ENCODE measurements at places on chromosomes 5 and 9.

DNA sequence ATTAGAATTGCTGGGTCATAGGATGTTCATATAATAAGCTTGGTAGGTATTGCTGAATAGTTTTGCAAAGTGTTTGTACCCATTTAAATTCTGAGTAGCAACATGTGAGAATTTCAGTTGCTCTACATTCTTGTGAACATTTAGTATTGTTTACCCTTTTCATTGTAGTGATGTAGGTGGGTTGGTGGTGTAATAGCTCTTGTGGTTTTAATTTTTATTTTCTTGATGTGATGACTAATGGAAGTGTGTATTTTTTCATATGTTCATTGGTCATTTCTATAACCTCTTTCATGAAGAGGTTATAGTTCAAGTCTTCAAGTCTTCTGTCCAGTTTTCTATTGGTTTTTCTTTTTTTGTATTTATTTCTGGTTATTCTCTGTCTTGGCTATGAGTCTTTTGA, 34.4 kb downstream of the RASA1 start:
- DNase-seq = no peak

- no peak for DNase-seq
Measured at GRCh38 chr9:27451207-27451797, 72.8 kb upstream of the IFNK start.

- no peak for DNase-seq
Measured at GRCh38 chr5:6728011-6728794, 15.0 kb downstream of the TENT4A start.

- DNase-seq = no peak
Measured at GRCh38 chr5:135916638-135917263, 21.1 kb upstream of the IL9 start.

- DNase-seq = no peak
Measured at GRCh38 chr5:131305138-131305689, 41.4 kb downstream of the CDC42SE2 start.

- DNase-seq = no peak
Measured at GRCh38 chr5:24850926-24851486, 206.2 kb upstream of the CDH10 start.

GRCh38 chr5:21642312-21642711, 1210.8 kb downstream of the CDH12 start:
- no peak for DNase-seq

DNA sequence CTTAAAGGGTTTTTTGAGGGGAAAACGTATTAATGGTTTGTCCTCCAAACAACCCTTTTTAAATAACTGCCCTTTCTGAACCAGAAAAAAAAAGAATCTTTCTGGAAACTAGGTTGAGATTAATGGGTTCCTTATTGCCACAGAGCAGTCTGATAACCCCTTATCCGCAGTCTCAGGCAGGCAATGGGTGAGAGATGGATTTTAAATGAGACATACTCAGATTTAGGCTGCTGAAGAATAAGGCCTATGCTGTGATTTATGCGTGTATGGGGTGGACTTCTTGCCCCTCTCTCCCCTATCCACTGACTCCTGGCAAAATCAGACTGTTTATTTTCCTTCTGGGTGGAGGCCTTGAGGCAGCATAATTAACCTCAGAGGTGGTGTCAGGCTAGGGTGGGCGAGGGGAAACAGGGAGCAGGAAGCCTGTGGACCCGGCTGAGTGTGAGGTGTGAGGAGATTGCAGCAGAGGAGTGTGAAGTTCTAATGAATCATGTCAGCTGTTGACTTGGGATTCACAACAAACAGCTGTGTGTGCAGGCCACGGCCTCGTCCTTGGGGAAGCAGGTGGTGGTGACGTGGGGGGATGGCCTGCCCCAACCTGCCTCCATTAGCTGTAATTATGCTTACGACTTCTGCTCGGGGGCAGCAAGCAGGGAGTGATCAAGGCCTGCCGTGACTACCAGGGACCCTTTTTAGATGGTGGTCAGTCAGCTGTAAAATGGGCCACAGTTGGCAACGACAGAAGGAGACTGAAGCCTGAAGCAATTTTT, 196.4 kb downstream of the SEMA6A start:
- DNase-seq = no peak

DNA sequence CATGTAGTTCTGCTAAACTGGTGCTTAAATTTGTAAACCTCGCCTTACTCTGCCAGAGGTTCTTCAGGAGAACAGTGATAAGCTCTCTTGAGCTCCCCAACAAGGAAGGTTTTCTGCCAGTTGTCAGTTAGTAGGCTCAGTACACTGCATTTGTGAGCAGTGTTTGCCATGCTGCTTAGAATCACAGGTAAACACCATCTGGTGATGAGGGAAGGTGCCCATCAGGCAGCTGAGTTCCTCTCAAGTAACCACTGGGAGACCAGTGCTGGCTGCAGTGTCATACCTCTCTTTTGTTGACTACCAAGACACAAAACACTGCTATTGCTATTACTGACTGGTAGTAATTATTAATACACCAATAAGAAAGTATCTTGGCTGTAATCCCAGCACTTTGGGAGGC, 186.2 kb upstream of the OTULINL start:
- no peak for DNase-seq

DNA sequence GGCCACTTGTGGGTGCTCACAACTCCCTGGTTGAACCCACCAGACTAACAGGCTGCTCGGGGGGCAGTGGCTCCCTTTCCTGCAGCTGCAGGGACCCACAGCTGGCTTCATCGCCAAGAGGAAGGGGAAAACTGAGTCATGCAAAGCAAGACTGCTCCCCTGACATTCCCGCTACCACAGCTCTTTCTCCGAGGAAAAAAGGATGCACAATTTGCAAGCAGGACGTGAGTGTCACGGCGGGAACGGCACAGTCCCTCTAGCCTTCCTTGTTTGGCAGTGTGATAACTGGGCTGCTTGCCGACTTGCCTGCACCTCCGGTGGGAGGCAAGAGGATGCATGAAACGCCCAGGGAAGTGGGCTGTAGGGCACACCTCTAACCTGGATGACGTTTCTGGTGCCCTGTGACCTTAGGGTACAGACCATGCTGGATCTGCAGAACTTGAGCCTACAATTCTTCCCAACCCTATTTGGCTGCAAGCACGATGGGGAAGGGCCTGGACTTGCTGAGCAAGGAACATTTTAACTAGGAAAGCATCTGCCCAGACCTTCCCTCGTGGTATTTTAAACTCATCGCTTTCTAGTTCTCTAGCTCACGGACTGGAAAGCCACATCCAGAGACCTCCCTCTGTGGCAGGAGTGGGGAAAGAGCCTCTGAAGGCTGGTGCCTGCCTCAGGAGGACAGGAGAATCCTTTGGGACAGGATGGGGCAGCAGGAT, 7.8 kb downstream of the SH3PXD2B start:
- no peak for DNase-seq

GRCh38 chr9:7196467-7196866, 438.7 kb downstream of the KDM4C start:
- no peak for DNase-seq

- DNase-seq = no peak
Measured at GRCh38 chr5:157232706-157233105, 33.2 kb upstream of the CYFIP2 start.

DNA sequence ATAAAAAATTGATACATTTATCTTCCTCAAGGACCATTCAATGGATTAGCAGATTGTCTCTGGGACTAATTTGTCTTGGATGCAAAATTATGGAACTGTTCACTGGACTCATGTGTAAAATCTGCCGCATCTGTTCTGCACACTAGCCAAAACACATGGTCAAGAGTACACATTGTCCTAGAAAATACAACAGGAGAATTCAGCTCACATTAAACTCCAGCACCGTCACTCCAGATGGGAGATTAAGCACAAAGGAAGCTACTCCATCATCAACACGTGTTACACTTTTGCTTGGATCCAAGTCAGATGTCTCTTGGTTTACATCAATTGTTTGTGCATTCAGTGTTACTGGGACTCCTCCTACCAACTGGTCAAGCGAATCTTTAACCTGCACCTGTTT, 28.8 kb downstream of the C5 start:
- no peak for DNase-seq

DNA sequence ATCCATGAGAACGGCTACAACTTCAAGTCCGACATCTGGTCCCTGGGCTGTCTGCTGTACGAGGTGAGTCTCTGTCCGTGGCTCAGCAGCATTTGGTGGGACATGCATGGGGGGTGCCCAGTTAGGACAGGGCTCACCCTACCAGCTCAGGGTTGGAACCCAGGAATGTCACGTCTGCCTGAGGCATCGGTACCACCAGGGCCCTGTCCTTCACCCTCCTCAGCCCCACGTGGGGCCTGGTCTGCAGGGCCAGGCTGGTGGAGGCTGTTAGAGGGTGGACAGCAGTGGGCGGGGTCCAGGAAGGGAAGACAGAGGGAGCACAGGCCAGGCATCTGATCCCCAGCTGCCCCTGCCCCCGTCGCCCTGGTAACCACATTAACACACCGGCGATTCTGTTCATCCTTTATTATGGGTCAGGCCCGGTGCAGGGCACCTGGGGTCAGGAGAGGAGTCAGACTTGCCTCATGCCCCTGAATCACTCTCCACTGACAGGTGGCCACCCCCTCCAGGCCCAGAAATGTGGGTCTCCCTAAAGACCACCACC, 75.6 kb downstream of the PSMB7 start:
- no peak for DNase-seq

GRCh38 chr5:96293966-96294883, 138.8 kb downstream of the PCSK1 start:
- DNase-seq = no peak

GRCh38 chr9:77854916-77855311, 176.7 kb downstream of the GNAQ start:
- no peak for DNase-seq

DNA sequence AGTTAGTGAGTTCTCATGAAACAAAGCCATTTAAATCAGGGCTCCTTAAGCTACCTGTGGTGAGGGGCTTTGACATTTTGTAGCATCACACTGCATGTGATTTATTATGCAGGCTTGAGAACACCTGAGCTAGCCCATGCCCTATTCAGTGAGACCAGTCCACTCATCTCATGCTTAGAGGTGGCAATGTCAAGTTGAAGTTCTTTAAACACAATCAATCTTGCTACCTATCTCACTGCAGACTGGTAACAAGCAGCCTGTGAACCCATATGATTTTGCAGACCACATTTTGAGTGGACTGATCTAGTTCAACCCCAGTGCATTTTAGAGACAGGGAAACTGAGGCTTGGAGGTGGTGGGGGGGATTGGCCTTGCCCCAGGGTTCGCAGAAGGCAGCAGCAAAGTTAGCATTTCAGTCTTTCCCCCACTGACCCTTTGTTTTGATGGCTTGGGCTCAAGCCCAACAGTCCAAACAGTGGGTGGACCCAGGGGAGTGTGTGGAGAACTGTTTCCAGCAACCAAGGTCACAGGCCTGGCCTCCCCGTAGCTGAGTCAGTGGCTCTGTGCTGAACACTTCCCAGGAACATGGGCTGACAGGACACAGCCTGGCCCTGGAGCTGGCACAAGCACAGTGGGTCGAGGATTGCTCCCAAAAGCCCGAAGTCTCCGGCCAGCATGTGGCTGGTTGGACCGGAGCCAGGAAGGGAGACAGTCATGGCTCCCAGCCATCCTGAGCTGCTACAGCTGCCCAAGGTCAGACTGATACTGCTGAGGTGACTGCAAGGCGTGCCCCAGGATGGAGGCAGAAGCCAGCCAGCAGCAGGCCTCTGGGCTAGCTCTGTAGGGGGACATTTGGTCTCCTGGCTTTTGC, 95.3 kb downstream of the RGS3 start:
- no peak for DNase-seq

GRCh38 chr5:177458912-177459350, 12.3 kb downstream of the PRR7 start:
- DNase-seq = no peak

DNA sequence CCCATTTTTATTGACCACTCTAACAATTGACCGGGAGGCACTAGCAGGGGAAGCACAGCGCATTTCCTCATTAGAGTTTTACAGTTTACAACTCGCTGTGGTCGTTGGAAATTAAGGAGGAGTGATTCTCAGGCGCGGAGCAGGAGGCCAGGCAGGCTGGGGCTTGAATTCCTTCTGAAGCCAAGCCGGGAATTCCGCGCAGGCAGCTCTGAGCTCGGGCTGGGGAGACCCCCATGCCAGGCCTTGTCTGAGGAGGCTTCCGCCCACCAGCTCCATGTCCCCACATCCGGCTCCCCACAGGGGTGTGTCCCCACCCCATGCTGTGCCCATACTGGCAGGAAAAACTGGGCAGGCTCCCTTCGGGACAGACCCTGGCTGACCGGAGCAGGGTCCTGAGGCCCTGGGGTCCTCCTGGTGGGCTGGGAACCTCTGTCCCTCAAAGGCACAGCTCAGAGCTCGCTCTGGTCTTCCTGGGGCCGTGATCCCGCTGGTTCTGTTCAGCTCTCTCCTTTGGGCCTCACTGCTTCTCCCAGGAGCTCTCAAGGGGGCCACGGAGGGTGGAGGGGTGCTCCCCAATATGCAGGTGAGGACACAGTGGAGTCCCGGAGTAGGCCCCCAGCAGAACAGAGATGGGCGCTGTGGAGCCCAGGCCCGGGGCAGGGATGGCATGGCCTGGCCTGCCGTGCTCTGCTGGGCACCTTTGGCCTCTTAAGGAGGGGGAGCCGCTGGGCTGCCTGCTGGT, 1.3 kb upstream of the NRARP start:
- DNase-seq = peak; percentile 55

- no peak for DNase-seq
Measured at GRCh38 chr5:136927571-136927970, 562.2 kb upstream of the TRPC7 start.

GRCh38 chr5:89036166-89036565, 153.2 kb upstream of the MEF2C start:
- no peak for DNase-seq

DNA sequence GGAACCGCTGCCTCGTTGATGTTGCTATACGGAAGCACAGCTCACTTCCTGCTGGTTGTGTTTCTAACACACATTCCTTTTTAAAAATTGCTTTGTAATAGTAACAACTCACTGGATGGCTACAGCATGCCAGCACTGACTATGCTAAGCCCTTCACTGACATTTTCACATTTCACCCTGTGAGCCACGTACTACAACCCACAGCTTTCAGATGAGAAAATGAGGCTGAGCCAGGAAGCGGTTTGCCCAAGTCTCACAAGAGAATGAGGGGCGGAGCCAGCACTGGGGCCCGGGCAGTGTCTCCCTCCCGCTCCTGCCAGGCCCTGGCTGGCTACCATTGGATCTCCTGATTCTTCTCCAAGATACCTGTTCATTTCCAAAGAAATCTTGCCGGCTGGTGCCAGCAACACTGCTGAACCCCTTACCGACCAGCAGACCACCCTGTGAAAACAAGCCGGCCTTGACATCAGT, 38.3 kb downstream of the FAM78A start:
- DNase-seq = peak; percentile 90

DNA sequence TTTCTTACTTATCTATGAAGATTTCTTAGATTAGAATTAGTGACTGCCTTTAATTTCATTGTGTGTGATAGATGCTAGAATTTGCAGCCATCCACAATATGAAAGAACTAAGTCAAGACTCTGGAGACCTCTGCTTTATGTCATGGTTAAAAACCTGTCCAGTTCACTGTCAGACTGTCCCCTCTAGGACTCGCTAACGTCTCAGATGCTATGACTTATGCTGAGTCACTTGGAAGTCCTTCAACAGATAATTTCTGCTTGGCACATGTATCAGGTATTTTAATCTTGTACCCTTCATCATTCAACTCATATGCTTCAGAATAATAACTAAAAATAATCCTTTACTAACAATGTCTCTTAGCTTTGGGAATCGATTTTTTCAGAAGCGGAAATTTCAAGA, 230.5 kb upstream of the DMAC1 start:
- no peak for DNase-seq

GRCh38 chr5:173922527-173922926, 34.4 kb downstream of the CPEB4 start:
- no peak for DNase-seq

Measured in stimulated activated effector memory CD8-positive, alpha-beta T cell treated with anti-CD3 and anti-CD28 coated beads, Interleukin-12 subunit alpha, Interleukin-12 subunit beta, amount 100 ng/mL, for 72 hours (primary cell).